Stimulated activated CD4-positive, alpha-beta T cell treated with anti-CD3 and anti-CD28 coated beads, TNF-alpha, amount 100 ng/mL, for 4 hours (primary cell): ENCODE measurements at places on chromosomes 7 and 10.

DNA sequence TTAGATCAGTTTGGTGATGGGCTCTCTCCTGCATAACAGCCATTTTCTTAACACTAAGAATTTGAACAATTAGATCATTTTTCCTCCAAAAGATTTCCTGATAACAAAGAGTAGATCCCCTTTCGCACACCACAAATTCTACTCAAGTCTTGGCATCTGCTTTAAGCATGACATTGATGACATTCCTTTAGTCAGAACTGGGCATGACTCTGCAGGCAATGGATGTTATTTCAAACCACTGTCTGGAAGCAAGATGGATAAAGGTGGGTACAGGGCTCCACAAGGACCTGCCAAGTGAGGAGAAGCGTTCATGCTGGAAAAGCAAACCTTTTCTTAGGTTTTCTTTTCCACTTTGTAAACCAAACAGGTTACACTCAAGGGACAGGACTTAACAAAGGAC is 123.5 kb downstream of the GLCCI1 start:
- no peak for DNase-seq

DNA sequence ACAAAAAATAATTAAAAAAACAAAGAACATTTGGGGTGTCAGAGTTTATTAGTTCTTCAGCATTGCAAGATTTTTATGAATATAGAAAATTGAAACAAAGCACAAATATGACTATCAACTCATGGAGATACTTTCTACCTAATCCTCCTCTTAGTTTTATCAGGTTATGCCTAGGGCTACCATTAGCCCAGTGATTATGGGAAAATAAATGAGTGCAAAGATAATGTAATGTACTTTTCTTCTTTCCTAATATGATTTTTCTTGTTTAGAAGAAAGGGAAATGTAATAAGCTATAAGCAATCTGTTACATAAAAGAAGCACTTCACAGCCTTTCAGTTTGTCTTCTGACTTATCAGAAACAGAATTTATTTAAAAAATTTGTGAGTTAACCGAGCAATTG is 676.8 kb downstream of the SORCS1 start:
- no peak for DNase-seq

GRCh38 chr10:129410688-129411392 is 56.2 kb upstream of the MGMT start:
- DNase-seq = no peak

GRCh38 chr7:91549878-91550277 is 285.6 kb downstream of the FZD1 start:
- no peak for DNase-seq

DNA sequence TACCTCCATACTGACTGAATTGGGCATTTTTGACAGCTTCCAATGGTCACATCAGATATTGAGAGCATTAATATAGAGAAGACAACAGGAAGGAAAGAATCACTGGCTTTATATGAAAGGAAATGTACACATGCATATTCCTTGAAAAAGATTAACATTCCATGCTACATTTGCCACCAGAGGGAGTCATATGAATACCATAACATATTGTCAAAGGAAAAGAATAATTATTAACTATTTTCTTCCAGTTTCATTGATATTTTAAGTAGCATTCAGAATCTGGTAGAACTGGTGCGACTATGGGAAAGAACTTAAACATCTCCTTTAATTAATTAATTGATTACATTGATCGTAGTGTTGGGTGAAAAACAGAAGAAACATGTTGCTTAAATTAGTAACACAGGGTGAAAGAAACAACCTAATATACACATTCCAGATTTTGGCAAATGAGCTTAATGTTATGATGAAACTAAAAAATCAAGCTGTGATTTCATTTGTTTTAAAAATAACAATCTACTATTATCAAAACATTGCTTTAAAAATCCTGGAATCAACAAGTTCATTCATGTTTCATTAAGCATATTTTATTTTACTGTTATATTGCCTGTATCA is 71.5 kb downstream of the GPR85 start:
- no peak for DNase-seq

DNA sequence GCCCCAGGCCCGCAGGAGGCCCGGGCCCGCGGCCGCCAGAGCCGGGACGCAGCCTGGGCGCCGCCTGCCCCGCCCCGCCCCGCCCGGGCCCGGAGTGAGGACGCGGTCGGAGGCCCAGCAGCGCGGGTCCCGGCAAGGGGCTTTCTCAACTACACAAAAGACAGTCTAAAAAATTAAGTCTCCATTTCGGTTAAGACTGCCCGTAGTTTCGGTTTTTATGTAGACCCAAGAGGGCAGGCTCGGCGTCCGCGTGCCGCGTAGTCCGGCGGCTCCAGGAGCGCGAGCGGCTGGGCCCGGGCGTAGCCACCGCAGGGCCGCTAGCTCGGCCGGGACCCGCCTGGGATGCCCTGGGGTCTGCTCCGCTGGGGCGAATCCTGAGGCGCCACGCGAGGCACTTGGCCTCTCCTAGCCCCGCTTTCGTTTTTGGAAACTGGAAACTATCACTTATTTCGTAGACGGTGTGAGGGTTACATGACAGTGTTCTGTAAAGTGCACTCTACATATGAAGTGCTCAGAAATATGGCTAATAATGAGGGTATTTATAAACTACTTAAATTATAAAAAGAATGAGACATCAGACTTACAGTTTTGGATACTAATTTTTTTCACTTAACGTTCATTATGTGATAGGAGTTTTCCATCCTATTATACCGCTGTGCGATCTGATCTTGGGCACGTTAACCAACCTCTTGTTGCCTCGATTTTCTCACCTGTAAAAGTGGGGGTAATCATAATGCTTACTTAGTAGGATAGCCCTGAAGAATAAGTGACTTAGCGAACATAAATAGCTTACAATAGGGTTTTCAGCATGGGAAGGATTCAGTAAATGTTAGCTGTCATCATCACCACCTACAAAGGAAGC is 573 bp downstream of the BLVRA start:
- DNase-seq = peak; percentile 31

DNA sequence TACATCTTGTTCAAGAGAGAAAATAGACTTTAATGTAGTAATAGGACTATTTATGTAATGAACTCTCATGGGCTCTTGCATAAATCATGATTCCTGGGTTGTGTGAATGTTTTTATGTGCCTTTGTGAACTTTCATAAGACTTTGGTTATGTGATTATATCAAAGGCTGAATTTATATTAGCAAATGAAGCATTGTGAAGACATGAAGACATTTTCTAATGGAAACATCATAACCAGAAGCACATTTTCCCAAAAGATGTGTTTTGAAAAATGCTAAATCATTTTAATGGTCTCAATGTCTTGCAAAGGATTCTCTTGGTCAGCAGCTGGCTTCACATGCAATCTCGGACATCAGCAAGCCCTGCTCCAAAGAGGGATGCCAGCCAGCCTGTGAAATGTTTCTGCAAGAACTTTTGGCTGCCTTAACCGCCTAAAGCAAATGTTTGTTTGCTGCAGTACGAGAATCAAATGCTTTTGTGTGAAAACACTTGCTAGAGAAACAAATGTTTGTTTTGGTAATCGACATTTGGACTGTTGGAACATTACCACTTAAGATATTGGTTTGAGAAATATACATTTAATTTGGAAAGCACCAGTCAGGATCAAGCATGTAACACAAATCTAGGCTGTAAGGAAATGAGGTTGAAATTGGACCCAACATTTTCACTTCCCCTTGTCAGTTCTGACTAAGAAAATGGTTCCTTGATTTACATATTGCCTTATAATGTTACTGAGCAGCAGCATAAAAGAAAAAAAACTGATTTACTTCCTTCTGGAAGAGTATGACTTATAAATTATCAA is 102.1 kb downstream of the RTKN2 start:
- no peak for DNase-seq

DNA sequence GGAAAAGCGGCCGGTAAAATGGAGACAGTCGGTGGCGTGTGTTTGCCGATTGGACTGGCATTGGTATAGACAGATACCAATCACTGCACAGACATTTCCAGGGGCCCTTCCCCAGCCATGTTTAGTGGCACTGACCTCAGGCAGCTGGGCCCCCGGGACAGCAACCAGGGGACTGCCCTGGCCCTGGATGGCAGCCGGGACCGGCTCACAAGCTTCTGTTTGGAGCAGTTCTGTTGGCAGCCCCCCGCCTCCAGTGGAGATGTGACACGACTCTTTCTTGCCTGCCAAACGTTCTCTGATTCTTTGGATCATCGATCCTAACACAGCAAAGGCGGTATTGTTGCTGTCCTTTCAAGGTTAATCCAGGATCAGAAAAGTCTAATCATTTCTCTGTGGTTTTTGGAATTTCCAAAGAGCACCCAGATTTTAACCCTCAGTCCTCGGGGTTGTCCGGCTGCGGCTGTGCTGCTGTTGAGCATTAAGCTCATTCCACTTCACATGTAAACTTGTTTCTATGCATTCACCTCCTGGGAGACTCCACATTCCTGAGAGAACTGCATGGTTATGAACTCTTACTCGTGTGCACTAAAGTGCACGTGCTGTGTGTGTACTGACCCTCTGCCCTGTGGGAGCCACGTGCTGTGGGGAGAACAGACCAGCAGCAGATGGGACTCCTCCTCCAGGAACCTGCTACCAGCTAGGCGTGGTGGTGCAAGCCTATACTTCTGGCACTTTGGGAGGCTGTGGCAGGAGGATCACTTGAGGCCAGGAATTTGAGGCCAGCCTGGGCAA is 46.0 kb downstream of the FOXK1 start:
- no peak for DNase-seq

DNA sequence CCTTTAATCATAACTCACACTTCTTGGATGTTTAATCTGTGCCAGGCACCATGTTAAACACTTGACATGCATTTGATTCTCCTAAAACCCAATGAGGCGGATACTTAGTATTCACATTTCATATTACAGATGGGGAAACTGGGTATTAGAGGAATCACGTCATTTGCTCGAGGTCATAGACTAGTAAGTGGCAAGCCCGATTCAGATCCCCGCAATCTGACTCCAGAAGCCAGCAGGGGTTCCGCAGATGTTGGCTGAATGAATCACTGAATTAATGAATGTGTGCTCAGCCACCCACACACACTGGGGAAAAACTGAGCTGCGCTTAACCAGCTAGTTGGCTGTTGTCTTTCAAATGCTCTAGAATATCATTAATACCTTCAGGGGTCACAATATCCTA is 22.5 kb upstream of the ENO4 start:
- no peak for DNase-seq

DNA sequence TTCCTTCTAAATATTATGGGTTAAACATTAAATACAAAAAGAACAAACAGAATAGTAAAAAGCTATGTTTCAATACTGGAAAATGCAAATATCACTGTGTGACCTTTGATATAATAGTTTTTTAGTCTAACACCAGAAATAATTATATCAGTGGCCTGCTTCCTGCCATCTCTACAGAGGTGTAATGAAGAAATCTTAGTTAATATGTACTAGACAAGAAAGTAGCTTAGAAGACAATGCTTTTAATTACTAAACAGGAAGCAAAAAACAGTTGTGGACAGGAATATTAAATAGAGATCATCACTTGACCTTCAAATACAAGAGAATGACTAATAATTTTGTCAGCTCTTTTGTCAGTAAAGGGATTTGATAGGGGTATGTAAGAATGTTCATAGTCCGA is 47.4 kb upstream of the LRRN3 start:
- DNase-seq = no peak

DNA sequence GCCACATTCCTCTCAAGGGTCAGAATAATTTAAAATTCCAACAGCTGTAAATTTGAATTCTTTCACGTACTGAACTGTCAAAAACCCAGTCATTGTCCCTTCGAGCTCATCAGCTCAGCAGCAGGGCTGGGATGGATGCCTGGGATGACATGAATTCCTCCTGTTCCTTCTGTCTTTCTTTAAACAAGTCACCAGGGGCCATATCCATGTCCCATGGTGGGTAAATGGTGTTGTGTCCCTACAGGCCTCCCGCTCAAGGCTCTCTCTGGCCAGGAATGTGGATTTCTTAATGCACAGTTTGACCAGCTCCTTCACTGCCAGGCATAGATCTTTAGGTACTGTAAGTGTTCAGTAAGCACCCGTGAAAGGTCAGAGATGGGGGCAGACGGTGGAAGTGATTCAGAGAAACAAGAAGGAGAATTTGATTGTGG is 13.8 kb upstream of the TECPR1 start:
- DNase-seq = no peak

GRCh38 chr10:58932126-58932525 is 244.3 kb upstream of the PHYHIPL start:
- no peak for DNase-seq

DNA sequence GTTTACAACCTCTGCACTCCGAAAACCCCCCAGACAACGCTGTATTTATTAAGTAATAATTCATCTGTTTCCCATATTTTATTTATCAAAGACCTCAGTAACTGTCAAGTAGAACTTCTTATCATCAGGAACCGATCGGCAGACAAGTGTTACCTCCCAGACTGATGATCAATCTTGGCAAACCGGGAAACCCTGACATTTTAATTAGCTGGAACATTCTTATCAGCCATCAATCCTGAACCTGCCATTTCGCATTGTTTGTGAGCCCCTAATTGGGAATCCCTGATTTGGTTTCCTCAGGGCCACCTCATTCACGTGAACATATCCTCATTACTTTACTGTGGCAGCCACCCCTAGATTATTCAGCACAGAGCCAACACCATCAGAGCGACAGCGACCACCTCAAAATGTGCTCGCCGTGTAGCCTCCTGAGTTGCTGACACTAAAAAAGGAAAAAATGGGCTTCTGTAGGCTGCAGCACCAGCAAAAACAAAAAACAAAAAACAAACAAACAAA is 93.6 kb upstream of the SDK1 start:
- no peak for DNase-seq

DNA sequence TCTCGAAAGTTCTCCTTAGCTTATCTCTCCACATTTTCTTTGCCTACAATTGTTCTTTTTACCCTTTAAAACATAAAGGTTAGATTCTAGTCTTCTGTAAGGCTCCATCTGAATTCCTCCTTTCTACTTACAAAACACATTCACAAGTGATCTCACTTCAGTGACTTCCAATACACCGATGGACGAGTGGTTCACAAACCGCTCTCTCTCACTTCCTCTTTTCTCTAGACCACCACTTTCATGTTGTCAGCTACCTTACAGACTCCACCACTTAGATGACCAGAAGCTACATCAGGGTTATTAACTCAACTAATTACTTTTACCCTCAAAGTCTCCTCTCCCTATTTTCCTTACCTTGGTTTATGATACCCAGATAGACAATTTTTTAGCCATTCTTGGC is 11.8 kb downstream of the MET start:
- no peak for DNase-seq

GRCh38 chr7:43211286-43211685 is 98.8 kb downstream of the HECW1 start:
- DNase-seq = no peak

DNA sequence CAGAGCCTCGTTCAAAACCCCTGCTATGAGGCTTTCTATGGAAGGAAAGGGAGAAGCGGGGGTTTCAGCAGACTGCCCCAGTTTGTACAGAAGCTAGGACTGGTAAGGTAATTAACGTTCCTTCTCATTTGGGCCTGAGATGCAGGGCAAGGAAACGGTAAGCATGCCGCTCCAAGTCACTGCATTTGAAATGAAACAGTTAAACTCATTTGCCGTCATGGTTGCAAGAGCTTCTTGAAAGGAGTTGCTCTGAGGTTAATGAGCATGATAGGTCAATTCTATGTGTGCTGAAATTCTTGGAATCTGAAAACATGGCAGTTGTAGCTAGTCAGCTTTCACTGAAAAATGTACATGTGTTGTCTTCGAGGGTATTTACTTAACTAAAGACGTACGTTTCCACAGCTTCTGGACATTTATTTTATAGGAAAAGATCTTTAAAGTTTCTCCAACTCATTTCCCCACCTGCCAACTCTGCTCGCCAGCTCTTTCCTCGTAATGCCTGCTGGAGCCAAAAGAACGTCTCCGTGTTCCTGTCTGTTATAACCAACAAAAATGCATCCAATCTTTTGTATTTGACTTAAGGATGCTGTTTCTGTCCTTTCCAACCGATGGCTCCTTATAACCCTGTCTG is 73.3 kb downstream of the ADAM12 start:
- DNase-seq = no peak

- no peak for DNase-seq
These were observed 7.4 kb upstream of the RNF148 start for GRCh38 chr7:122709930-122710646.
